ENCODE measurements at places on chromosomes 5 and 9.

DNA sequence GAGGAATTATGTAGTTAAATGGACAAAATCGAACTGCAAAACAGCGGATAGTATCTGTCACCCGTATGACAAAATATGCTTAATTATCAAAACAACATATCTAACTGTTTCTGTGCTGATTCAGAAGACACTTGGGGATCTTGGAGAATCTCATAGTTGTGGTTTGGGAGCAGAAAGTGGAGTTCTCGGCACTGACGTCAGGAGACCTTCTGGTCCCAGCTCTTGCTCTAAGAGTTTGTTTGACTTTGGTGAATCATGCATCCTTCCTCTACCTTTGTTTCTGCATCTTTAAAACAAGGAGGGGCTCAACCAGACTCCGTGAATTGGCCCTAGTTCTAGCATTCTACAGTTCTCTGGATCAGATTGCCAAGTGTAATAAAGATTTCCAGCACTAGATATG lies 37.0 kb upstream of the TAF1L start:
- DNase-seq, result no peak

DNA sequence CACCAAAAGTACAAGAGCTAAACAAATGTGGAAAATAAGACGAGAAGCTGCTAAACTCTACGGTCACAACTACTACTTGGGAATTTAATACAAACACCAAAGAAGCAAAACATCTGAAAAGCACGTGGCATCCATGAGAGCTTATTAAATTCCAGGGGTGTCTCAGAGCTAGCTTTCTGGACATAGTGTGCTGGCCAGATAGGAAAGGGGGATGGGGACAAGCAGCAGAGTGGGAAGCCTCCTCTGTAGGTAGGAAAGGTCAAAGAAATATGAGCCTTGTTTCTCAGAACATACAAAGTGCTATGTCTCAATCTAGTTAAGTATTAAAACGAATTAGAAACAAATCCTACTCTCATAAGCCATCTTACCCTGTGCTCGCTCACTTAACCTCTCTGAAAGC lies 51.3 kb upstream of the GOLPH3 start:
- no peak for DNase-seq

GRCh38 chr9:93316726-93317494 lies 133.0 kb downstream of the WNK2 start:
- no peak for DNase-seq

DNA sequence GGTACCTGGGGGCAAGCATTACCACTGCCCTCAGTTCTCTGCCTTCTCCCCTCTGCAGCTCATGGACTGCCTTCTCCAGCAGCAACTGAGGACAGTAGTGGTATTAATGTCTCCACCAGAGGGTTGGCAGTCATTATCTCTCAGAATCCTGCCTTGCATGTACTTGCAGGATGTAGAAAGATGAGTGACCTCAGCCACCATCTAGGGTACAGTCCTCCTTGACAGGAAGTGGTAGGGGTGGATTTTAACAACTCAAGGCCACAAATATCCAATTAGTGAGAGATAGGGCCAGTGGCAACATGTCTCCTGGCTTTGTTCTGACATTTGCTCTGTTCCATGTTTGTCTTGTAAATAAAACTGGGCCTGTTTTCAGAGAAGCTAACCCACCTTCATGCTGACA lies 47.2 kb downstream of the F2R start:
- peak; percentile 11 for DNase-seq

DNA sequence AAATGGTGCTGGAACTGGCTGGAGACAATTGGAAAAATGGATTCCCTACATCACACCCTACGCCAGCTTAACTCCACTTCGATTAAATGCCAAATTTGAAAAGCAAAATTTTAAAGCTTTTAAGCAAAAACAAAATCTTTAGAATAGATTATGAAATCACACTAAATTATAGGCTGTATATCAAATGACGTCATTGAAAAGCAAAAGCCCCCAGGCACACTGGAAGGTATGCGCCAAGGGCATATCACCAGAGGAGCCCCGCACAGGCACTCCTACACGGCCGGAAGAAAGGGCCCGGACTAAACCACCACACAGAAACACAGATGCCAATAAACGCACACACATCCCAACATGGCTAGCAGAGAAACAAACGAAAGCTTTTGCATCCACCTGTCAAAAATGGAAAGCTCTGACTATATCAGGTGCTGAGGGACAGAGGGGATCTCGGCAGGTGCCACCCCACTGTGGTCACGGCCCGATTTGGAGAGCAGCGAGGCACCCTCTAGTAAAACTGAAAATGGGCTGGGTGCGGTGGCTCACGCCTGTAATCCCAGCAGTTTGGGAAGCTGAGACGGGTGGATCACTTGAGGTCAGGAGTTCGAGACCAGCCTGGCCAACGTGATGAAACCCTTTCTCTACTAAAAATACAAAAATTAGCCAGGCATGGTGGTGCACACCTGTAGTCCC lies 17.0 kb upstream of the MXD3 start:
- DNase-seq, result no peak

- no peak for DNase-seq
These were observed 60.9 kb upstream of the UBAC1 start for GRCh38 chr9:136021872-136022681.

GRCh38 chr9:17531642-17532254 lies 47.1 kb upstream of the SH3GL2 start:
- DNase-seq, result no peak

- no peak for DNase-seq
These were observed 115.2 kb downstream of the SPOCK1 start for GRCh38 chr5:137383909-137384308.

- DNase-seq, result no peak
These were observed 19.4 kb downstream of the PLPPR1 start for GRCh38 chr9:101047848-101048397.
